ENCODE measurements at places on chromosomes 2 and 18. TPM values are rescaled to one million over a fixed set of nuclear protein-coding genes. Genes with fewer than 3 reads are reported as not detected.

GRCh38 chr2:30325600-30326328 is 94.4 kb downstream of the LBH start:
- no peak for DNase-seq

DNA sequence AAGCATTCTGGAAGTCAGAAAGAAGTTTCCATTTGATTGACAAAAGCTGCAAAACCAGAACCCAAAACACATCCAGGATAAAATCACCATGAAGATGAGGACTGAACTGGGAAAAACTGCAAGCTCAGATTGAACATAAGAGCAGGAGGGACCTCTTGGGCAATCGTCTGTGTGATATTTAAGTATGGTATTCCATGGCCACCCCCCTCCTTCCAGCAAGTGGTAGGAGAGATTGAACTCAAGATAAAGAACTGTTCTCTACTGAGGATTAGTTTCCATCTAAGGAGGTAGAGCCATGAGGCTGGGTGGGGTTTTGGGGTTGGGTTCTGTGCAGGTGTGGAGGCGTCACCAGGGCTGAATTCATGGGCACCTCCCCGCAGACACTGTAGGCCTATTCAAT is 251.1 kb downstream of the NCKAP5 start:
- no peak for DNase-seq

DNA sequence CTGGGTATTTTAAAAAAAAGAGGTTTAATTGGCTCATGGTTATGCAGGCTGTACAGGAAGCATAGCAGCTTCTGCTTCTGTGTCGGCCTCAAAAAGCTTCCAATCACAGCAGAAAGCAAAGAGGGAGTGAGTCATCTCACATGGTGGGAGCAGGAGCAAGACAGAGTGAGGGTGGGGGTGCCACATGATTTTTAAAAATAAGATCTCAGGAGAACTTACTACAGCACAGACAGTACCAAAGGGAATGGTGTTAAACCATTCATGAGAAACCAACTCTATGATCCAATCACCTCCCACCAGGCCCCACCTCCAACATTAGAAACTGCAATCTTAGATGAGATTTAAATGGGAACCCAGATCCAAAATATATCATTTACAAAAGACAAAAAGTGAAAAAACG is 14.6 kb downstream of the ZNF519 start:
- DNase-seq, result no peak

DNA sequence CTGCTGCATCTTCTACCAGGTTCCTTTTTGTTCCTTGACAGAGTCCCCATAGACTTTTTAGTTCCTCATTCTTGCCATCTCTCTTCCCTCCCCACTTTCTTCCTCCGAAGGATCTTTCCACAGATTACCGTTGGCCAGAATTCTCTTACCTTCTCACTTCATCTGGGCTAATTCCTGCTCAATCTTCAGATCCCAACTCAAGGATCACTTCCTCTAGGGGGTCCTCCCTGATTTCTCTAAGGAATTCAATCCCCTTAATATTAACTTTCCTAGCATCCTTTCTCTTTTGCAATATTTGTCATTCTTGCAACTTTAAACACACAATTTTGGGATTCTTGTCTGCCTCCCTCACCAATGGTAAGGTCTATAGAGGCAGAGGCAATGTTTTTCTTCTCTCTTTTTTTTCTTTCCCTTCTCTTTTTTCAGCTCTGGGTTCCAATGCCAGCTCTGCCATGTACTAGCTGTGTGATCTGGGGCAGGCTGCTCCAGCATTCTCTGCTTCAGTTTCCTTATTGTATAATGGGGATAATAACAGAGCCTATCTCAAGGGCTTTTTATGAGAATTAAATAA is 5.4 kb upstream of the KCNE4 start:
- DNase-seq, result no peak

GRCh38 chr18:9055185-9055584 is 47.3 kb upstream of the NDUFV2 start:
- no peak for DNase-seq

- DNase-seq, result no peak
Measured at GRCh38 chr2:163592954-163593622, 142.7 kb downstream of the FIGN start.

DNA sequence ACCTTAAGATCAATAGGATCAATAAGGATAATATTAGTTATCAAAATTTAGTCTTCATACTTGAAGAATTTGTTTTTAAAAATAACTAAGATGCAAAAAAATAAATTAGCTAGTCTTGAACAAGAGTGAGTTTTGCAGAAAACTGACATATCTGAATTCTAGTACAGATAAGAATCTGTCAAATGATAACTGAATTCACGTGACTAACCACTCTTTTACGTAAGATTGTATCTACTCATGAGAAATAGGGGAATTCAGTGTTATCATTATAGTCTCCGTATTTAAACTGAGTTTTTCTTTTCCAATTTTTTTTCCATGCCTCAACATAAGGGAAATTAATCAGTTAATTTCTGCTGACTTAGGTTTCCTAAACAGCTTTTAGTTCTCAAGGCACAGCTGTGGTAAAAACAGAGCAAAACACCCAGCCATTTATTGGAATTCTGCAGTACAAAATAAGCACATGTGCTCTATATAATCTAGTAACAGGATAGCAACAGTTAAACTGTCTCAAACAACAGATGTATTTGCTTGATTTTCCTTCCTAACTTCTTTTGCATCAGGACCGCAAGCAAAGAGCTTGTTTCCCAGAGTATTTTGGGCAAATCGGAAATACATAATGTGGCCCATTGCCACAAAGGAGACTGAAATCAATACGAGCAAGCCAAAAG is 19.1 kb downstream of the SLC40A1 start:
- DNase-seq, result no peak

GRCh38 chr2:222912776-222913175 is 51.9 kb downstream of the ACSL3 start:
- no peak for DNase-seq

DNA sequence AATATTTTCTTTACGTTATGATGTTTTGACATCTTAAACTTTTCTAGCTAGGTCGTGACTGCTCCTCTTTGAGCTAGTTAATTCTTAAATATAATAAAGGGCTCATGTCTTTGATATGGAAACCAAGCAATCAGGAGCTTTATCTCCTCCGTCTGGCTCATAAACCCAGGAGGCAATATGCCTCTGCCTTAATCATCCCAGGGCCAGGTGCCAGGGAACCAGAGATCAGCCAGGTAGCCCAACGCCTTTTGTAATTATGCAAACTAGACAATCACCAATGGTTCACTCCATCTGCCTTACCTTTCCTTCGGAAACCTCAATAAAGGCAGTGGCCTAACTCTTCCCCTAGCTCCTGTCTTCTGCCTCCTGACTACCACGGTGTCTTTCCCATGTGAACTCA is 213.7 kb downstream of the KCNJ3 start:
- DNase-seq, result no peak

- no peak for DNase-seq
Measured at GRCh38 chr2:132645722-132646539, 24.1 kb downstream of the LYPD1 start.

DNA sequence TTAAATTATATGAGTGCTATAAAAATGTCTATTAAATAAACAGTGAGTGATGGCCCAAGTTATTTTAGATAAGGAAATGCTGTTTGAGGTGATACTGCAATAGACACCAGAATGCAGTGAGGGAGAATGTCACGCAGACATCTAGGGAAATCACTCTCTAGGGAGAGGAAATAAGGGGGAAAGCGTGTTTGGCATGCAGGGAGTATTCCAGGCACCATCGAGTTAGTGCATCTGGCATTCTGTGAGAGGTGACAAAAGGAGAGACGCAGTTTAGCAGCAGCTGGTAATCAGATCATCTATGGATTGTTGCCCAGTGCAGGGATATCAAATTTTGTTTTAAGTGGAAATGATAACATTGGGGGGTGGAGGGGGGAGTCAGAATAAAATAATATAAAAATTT is 175.4 kb upstream of the NETO1 start:
- DNase-seq, result no peak

DNA sequence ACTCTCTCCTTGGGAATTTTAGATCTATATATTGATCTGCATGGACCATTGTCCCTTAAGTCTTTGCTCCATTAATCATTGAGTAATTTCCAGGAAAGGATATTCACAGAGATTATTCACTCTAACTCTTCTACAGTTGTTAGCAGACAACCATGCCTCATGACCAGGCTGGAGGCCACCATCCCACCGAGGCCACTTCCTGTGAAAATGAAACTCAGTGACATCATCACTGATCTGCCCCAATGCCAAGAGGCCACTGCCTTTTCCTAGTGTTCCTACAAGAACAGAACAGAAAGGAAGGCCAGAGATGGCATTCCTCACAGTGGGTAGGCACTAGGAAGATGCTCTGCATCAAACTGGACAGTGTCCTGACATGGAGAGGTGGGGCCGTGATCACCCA is 161.3 kb downstream of the DTNA start:
- DNase-seq, result no peak

APCDD1 gene
- total RNA-seq, result 139 TPM

TNFAIP6 gene
- 0.87 TPM for total RNA-seq

SIX2 gene
- 13.8 TPM for total RNA-seq

CFC1 gene
- 25.5 TPM for total RNA-seq

XDH gene
- total RNA-seq, result 2.5 TPM
